ENCODE measurements at places on chromosomes 2 and 18.

GRCh38 chr18:41266204-41266603 is 688.8 kb upstream of the PIK3C3 start:
- no peak for DNase-seq

- no peak for DNase-seq
These were observed 14.2 kb upstream of the TUBB6 start for GRCh38 chr18:12293831-12294230.

GRCh38 chr2:45120546-45120945 is 111.3 kb upstream of the SIX2 start:
- DNase-seq, result no peak

DNA sequence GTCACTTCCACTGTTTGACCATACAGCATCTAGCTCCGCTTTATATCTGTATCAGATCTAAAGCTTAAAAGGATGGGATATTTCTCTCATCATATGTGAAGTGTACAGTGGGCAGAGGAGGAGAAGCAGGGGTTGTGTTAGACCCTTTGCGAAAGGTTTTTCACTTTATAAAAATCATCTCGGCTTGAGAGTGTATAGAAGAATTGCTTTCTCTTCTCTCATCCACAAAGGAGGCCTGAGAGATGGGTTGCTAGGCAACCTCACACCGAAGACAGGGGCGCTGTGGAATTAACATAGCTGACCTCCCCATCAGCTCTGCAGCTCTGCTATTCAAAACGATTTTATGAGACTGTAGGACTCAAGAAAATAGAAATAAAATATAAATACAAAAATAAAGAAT is 70.2 kb upstream of the GALNT3 start:
- DNase-seq, result no peak

- DNase-seq, result no peak
These were observed 70.2 kb upstream of the EMILIN2 start for GRCh38 chr18:2776601-2777000.

GRCh38 chr2:53519918-53520841 is 247.4 kb upstream of the CHAC2 start:
- DNase-seq, result no peak

GRCh38 chr2:60347781-60348180 is 205.7 kb downstream of the BCL11A start:
- DNase-seq, result no peak
